CD4-positive, alpha-beta T cell (primary cell): ENCODE measurements at places on chromosomes 6 and 20. TPM values are rescaled to one million over a fixed set of nuclear protein-coding genes. Genes with fewer than 3 reads are reported as not detected.

GRCh38 chr20:2814587-2815051, at the start of gene C20orf141:
C20orf141 (plus strand) TSS chr20:2814987; CDS start chr20:2815185, 198 bp downstream.
- DNase-seq = no peak

DNA sequence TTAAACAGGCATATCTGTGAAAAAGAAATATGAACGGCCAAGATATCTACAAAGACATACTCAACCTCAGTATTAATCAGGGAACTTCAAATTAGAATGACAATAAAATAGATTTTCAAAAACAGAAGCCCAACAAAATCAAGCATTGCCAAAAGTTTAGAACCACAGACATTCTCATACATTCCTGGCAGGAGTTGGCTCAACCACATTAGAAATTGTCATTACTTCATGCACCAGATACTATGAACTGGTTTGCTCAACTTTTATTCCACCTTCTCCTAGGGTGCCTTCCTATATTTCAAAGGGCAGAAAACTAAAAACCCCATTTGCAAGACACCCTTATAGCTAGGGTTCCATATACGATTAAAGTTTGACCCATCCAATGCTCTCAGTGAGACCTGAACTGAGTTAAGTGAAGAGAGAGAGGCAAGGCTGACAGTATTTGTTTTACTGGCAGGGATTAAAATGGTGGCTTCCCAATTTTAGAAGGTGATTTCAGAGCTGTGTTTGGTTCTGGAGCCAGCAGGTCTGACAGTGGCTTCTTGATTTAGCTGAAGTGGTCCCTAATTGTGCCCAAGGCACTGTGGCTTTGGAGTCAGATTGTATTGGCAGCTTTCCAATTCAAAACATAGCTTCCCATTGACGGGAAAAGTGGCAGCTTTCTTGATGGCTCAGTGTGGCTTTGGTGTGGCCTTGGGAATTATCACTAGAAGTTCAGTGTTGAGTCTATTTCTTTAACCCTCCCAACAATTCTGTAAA, 77.1 kb upstream of the CDYL start:
- DNase-seq = no peak

DNA sequence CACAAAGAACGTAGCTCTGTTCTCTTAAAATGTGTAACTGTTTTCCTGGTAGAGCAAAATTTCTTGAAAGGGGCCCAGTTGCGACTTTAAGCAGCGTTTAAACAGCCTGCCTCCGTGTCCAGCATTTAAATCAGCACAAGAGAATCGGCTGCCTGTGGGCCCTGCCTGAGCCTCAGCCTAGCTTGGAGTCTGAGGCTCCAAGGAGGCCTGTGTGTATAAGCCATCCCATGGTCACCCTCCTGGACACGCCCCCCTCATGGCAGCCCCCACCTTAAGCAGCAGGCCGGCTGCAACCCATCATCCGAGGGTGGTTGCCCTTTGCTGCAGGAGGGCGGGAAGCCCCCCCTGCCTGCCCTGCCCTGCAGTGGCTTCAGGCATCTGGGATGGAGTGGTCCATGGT, 18.9 kb downstream of the SDCBP2 start:
- no peak for DNase-seq

GRCh38 chr6:98586163-98586562, 248.2 kb upstream of the POU3F2 start:
- DNase-seq = no peak

- no peak for DNase-seq
These were observed 129.6 kb downstream of the ZDHHC14 start for GRCh38 chr6:157510323-157511188.

- DNase-seq = no peak
These were observed 510.8 kb upstream of the SYNCRIP start for GRCh38 chr6:86153521-86153920.

GRCh38 chr6:119205911-119206618, 127.6 kb upstream of the FAM184A start:
- DNase-seq = no peak

- DNase-seq = no peak
These were observed 117.7 kb downstream of the KIF13A start for GRCh38 chr6:17869753-17870050.

DNA sequence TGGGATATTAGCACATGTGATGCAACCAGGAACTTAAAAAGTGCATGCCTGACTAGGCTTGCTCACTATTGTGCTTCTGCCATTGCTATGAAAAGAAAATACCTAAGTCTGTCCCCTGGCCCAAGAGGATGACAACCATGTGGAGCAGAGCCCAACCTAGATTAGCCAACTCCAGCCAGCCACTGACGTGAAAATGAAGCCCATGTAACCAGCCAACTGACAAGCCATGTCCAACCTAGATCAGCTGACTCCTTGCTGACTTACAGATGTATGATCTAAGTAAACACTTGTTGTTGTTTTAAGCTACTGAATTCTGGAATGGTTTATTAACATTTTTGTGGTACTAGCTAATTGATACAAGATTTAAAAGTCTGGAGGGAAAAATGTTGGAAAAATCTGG, 47.5 kb downstream of the PIGU start:
- DNase-seq = no peak

SFTA2 gene
- not detected for total RNA-seq

SRSF12 gene
- not detected for total RNA-seq
